GM13977 (cell line): ENCODE measurements at places on chromosomes 2 and 18.
A peak's percentile ranks its signal among the peaks of the same experiment; 100 is the strongest.

- no peak for DNase-seq
Measured at GRCh38 chr2:235378246-235378645, 115.6 kb upstream of the AGAP1 start.

DNA sequence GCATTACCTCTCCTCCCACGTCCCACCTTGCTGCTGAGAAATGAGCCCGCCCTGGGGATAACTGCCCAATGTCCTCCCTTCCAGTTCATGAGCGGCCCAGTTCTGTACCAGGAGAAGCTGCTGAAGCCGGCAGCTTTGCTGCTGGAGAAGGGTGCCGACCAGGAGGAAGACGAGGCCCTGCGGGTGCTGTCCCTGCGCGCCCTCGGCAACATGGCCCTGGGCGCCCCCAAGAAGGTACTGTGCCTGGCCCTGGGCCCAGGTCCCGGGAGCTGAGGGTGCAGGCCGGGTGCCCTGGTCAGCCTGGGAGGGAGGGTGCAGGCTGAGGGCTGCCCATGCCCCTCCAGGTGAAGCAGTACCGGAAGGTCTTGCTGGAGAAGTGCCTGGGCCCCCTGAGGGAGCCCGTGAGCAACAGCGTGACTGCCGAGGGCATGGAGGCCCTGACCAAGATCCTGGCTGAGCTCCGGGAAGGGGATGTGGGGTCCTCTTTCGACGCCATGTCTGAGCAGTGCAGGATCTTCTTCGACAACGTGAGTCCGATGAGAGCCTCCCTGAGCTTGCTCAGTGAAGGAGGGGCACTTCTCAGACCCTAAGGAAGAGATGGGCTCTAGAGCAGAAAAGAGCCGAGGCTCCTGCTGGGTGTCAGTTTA lies 25.7 kb downstream of the HJURP start:
- DNase-seq = no peak

GRCh38 chr18:62717169-62717924 lies 2.0 kb downstream of the PHLPP1 start:
- DNase-seq = peak; percentile 55

- no peak for DNase-seq
Measured at GRCh38 chr2:186554429-186554828, 35.4 kb upstream of the ITGAV start.

DNA sequence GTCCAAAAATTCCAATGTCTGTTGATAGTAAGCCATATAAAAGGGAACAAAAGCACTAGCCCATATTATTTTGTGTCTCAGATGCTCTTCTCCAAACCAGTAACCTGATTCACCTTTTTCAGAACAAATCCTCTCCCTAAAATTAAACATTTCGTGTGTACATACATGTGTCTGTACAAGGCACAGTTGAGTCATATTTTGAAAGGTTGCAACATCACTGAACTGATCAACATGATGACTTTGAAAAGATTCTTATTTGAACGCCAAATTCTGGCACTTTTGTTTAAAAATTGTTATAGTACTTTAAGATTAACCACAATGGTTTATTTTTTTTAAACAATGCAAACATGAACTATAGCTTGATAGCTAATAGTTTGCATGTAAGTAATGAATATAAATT lies 102.5 kb downstream of the RIT2 start:
- no peak for DNase-seq

DNA sequence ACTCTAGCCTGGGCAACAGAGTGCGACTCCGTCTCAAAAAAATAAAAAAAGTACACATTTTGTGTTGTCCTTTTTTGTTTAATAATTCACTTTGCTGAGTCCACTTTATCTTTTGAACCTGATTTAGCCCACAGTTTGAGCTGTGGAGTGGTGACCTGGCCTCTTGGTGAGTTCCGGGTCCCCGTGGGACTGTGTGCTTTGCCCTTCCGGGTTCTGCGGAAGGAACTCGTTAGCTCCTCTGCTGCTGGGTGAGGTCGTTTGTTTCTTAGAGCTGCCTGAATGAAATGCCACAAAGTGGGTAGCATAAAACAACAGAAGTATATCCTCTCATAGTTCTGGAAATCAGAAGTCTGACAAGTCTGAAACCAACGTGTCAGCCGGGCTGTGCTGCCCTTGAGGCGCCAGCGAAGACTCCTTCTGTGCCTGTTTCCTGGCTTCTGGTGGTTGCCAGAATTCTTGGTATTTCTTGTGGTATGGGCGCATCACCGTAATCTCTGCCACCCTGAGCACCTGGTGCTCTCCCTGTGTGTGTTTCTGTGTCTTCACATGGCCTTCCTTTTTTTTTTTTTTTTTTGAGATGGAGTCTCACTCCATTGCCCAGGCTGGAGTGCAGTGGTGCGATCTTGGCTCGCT lies 3.5 kb downstream of the EFHD1 start:
- DNase-seq = no peak

- DNase-seq = no peak
Measured at GRCh38 chr2:174762464-174762863, 1.8 kb downstream of the CHRNA1 start.

DNA sequence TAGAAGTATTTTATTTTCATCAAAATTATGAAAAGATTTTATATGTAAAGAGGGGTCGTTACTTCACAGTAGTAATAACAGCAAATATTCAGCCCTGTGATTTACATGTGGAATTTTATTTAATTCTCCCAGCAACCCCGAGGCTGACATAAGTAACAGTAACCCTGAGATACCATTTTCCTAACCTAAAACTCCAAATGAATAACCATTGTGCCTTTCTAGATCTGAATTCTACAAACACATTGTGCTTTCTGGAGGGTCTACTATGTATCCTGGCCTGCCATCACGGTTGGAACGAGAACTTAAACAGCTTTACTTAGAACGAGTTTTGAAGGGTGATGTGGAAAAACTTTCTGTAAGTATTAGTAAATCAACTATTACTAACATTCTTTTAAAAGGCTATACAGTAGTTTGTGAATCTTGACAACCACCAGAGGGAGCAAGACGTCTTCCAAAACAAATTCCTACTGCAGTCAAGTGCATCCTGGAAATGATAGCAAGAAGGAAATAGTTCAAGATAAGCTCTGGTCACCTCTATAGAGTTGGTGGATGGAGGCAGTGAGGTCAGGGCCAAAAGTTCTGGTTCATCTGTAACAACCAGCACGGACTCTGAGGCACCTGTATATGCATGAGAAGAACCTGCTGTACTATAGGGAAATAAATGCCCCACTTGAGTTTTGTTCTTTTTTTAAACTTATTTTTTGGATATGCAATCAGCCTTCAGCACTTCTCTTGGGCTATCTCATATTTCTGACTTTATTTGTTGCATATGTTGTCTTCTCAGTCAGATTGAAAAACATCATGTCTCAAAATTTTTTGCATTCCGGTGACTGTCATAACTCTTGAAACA lies 37.4 kb downstream of the ACTR2 start:
- DNase-seq = no peak

DNA sequence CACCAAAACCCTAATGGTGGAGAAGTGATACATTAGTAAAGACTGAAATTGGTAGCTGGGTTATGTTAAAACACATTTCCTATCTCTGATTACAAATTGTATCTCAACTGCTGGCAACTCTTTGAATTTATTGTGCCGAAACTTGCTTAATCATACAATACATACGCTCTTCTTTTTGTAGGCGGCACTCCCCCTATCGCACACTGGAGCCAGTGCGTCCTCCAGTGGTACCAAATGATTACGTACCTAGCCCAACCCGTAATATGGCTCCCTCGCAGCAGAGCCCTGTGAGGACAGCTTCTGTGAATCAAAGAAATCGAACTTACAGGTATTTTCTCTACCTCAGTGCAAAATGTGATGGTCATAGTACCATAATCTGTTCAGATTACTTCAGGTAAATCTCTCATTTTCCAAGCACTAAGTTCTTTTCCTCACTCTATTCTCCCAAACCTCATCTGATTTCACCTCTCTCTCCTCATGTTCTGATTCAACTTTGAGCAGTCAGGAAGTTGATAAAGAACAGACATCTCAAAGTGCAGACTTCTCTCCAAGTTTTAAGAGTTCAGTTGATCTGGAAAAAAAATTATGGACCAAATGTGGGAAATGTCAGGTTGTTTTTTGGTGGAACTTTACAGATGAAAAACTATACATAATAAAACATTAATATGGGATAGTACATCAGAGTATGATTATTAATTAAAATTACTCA lies 66.5 kb downstream of the ABI2 start:
- no peak for DNase-seq

DNA sequence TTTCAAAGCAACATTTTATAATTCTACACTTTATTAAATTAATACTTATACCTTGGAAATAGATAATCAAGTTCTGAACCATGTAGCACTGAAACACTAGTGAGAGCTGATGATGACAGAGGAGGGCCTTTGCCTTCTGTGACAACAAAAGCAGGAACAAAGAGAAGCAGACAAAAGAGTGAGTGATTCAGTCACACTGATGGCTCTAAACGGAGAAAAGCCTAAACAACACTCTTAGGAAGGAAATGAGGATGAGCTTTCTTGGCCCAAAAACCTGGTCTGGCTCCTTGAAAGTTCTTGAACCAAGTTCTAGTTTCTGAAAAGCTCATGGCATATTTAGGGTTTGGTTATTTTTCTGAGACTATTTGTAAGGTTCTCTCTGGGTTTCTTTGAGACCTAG lies 271.9 kb downstream of the DPP10 start:
- DNase-seq = no peak

DNA sequence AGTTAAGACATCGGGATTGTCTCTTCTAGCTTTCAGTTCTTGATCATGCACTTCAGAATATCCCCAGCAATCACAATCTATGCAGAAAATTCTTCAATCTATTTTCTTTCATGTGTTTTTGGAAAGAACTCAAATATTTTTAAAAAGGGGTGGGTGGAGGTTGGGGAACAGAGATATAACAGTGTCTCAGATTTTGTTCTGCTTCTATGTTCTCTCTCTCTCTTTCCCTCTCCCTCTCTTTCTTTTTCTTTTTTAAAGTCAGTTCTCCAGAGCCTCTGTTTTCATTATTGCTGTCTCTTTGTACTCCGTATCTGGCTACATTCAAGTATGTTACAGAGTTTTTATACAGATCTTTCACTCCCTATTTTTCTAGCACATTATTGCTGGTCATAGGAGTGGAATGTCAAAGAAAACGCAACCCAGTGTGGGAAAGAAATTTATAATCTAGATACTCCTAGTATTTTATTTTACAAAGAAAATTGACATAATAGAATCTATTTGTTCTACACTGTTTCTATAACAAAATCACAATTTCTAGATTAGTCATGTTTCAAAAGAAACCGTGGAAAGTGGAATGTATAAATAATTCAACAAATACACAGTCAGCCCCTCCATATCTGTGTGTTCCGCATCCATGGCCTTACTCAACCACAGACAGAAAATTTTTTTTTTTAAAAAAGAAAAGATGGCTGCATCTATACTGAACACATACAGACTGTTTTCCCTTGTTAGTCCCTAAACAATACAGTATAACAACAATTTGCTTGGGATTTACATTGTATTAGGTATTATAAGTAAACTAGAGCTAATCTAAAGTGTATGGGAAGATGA lies 11.2 kb upstream of the NEMP2 start:
- no peak for DNase-seq

- no peak for DNase-seq
Measured at GRCh38 chr2:11805920-11806319, 59.5 kb downstream of the LPIN1 start.

DNA sequence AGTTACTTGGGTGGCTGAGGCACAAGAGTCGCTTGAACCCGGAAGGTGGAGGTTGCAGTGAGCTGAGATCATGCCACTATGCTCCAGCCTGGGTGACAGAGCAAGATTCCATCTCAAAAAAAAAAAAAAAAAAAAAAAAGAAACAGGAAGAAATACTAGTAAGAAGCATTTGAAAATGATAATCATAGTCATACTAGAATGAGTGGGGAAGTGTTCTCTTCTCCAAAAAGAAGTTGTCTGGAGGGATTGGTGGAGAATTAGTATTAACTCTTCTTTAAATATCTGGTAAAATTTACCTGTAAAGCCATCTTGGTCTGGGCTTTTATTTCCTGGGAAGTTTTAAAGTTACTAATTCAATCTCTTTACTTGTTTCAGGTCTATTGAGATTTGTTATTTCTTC lies 131.8 kb downstream of the FAM210A start:
- DNase-seq = no peak

- no peak for DNase-seq
Measured at GRCh38 chr18:58227361-58227930, 183.4 kb downstream of the NEDD4L start.

GRCh38 chr2:157866666-157867642 lies 9.2 kb downstream of the ACVR1 start:
- no peak for DNase-seq

DNA sequence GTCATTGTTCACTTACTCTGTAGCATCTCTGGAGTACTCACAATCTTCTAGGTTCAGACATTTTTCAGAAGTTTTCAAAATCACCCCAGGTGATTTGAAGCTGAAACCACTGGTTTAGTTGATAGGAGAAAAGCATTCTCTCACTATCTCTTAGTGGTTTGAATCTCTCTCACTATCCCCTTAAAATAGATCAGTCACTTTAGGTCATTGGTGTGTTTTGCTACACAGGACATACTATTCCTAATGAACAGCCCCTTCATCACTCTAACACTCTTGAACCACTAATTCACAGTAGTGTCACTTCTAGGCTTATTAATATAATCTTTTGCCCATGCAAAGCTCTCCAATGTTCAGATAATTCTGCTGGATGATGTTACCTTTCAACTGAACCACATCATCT lies 34.5 kb downstream of the LYPD6 start:
- DNase-seq = no peak

DNA sequence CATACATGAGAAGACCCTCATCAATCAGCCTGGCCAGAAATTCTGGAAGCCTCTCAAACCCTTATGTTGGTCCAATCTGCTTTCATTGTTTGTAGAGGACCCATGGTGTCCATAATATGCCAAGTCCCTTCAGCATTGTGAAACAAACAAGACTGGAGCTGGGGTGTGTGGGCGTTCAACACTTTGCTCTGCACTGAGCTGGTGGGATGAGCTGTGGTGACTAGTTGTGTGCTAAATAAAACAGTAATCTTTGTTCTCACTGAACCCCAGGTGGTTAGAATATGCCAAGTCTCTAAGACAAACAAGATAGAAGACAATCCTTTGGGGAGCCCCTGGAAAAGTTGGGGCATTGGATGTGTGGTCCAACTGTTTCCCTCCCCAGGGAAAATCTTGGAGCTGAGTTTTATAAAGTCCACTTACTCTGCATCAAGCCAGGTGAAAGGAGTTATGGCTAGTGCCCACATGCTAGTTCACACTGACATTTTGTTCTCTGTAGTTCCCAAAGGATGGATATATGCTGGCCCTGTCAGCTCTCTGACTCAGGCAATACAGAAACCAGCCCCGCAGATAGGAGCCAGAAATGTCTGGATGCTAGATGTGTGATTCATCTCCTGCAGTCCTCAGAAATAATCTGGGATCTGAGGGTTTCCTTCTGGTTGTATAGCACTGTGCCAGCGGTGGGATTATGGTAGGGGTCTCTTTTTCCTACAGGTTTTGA lies 260.2 kb downstream of the TMX3 start:
- no peak for DNase-seq
